Activated T-cell treated with anti-CD3 and anti-CD28 coated beads for 1 hour (primary cell): ENCODE measurements at places on chromosomes 1 and 21.

DNA sequence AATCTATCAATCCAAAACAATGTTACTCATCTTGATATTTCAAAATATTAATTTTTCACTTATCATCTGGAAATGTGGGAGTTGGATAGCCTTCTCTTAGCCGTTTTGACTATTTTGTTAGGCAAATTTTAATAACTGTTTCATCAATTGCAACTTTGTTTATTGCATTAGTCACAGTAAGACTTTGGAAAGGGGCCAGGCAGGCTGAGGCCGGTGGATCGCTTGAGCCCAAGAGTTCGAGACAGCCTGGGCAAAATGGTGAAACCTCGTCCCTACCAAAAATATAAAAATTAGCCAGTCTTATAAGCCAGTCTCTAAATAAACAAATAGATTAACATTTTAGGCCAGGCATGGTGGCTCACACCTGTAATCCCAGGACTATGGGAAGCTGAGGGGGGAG is 113.0 kb upstream of the NR5A2 start:
- no peak for DNase-seq

GRCh38 chr1:37098237-37098636 is 63.9 kb upstream of the GRIK3 start:
- no peak for DNase-seq

DNA sequence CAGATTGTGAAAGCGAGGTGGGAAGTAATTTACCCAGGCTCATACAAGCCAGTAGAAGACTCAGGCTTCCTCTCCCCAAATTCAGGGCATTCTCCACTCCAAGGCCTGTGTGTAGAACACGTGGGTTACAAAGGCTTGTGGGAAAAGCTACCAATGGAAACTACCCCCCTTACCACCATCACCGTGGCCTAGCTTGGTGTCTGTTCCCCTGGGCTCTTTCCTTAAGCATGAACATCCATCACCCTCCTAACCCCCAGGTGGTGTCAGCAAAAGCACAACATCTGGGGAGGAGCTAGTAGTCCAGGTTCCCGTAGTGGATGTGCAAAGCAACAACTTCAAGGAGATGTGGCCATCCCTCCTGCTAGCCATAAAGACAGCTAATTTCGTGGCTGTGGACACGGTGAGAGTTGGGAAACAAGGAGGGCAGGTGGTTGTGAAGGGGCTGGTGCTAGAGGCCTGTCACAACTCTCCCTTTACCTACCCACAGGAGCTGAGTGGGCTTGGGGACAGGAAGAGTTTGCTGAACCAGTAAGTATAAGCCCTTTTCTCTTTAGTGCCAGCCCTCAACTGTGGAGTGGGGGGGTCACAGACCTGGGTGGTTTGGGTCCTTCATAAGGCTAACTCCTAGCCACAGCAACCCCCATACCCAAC is 701 bp upstream of the MUTYH start:
- DNase-seq, result no peak

GRCh38 chr1:92511541-92511940 is 24.8 kb upstream of the GFI1 start:
- DNase-seq, result no peak

- peak; percentile 72 for DNase-seq
These were observed at the start of gene DVL1 for GRCh38 chr1:1349256-1350012. DVL1 (minus strand) TSS chr1:1349418; CDS start chr1:1349065, 353 bp downstream.

DNA sequence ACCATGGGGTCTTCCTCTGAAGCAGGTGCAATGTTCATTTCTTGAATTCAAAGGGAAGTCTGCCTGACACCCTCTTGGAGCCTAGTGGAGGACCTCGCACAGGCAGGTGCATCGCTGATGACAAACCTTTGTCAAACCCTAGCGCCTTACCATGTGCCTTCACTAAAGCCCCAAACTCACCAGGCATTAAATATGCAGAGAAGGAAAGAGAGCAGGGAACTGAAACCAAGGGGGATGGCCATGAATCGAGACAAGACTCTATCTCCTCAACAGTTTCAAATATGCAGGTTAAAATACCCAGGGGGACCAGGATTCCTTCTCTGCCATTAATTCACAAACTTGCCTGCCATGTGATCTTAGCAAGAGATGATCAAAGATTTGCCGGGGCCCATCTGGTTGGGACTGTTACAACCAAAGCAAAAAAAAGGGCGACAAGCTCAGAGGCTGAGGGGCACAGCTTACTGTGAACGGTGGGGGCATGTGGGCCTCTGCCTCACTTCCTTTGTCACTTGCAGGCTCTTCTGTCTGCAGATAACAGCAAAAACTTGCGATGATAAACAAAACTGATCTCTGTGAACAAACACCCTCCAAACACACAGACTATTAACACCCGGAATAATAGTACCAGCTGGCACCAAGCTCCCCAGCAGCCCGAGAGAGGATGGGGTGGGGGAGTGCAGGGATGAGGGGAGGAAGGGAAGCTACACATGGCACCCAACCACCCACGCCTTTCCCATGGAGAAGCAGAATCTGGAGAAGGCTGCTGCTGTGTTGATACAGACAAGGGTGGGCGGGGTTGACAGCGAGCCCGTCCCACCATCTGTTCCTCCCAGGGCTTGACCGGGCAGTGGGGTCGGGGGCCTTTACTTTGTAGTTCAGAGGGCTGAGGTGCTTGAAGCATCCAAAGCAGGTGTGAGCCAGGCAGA is 33.9 kb downstream of the TMEM63A start:
- DNase-seq, result no peak

DNA sequence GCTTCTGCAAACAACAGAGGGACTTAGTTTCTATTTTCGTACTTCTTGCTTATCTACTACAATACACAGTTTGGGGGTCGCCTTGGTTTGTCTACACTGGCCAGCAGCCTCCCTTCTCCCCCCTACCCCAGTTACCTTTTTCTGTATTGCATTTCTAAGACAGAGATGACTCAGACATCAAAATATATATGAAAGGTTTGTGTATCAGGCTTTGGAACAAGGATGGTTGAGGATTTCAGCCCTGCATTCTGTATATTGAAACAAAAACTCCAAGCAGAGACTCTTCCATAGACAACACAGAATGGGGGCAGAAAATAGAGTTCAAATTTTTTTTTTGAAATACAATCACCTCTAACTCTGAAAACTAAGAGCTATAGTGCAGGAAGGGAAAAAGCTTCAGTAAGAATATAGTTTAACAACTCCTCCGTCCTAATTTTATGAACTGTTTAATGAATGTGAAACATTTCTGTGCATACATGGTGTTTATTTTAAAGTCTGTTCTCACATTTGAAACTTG is 1.9 kb downstream of the SAMD13 start:
- no peak for DNase-seq

GRCh38 chr1:168295411-168296114 is 14.9 kb downstream of the TBX19 start:
- no peak for DNase-seq

DNA sequence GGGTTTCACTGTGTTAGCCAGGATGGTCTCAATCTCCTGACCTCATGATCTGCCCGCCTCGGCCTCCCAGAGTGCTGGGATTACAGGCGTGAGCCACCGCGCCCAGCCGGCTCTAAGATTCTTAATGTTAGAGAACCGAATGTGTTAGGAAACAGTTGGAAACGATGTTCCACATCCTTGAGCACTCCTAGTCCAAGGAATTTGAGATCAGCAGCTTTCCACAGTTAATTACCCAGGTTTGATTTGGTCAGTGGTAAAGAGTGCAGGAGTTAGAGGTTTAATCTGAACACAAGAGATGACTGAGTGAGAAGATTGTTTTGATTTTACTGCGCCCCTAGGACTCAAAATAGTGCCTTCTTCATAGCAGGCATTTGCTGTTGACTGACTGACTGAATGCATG is 75.9 kb upstream of the BMP8A start:
- DNase-seq, result no peak

GRCh38 chr1:226702318-226702956 is 36.6 kb downstream of the ITPKB start:
- no peak for DNase-seq

GRCh38 chr1:39272027-39272797 is 67.7 kb downstream of the MACF1 start:
- DNase-seq, result no peak

DNA sequence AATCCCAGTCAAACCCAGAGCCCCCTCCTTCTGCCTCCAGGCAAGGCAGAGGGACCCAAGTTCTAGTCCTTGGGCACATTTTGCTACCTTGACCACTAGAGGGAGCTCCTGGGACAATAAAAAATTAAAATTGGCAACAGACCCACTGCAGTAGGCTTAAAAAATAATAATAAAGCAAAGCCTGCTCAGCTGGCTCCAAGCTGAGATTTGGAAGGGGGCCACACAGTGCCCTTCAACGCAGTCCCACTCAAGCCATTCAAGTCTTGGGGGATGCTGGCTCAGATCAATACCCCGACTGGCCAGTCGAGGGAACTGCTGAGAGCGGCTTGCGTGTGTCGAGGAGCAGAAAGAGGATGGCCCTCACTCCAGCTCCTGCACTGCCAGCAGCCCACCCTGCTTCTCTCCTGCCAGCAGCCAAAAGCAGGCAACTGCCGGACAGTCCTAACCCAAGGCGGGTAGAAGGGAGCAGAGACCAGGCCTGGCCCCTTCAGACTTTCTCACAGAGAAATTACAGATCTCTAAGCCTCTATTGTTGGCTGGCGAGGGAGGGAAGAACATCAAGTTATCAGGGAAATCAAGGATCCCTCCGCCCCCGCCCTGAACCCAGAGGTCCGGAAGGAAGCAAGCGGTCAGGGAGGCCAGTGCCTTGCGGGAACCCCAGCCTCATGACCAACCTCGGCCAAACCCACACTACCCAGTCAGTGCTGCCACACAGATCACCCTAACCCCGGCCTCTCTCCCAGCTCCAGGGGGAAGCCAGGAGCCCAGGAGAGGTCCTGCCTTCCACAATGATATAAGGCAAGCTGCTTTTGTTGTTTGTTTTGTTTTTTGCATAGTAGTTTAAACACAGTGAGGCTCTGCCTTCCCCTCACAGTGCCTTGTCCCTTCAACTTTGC is 4.9 kb upstream of the ALDH4A1 start:
- DNase-seq, result peak; percentile 42

DNA sequence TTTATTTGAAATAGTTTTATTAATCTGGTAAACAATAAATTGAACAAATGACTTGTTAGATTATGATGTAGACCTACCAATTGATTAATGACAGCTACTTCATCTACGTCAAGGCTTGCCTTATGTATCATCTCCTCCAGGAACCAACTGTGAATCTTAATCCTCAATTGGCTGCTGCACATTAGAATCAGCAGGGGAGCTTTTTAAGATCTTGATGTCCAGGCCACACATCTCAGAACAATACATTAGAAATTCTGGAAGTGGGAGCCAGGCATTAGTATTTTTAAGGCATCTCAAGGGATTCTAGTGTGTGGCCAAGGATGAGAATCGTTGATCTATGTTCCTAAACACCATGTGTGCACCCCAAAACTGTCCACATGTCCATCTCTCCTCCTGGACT is 52.0 kb upstream of the LYPLAL1 start:
- no peak for DNase-seq

- no peak for DNase-seq
These were observed 6.1 kb downstream of the ATF3 start for GRCh38 chr1:212614453-212615200.

GRCh38 chr1:63645317-63645716 is 52.1 kb downstream of the PGM1 start:
- DNase-seq, result no peak

DNA sequence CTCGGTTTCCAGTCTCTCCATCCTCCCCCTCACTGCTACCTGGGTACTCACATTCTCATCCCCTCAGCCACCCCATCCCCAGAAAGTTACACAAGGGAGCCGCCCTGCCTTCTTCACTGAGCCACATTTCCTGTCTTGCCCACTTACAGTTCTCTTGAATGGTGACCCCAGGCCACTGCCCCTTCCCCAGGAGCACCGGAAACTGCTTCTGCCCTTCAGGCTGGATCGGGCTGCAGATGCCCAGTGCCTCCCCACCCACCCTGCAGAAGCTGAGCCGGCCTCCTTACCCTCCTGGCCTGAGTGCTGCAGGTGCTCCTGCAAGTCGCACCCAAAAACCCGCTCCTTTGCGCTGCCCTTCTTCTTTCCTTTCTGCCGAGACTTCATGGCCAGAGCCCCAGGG is 450 bp downstream of the ARHGAP30 start:
- no peak for DNase-seq

DNA sequence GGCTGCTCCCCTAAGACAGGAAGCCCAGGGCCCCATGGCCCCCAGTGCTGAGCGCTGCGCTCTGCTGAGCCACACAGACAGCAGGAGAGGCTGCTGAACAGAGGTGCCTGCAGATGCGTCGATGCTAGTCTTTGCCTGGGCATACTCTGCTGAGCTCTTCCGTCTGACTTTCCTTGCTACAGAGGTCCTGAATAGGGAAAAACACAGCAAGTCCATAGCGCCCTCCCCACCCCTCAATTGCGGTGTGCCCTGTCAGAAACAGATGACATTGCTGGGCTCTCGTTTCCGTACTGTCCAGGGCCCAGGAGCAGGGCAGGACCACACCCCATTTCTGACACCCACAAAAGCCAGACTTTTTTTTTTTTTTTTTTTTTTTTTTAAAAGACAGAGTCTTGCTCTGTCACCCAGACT is 252.5 kb downstream of the SDCCAG8 start:
- DNase-seq, result peak; percentile 14

- no peak for DNase-seq
These were observed 2.3 kb downstream of the FUBP1 start for GRCh38 chr1:77976433-77977076.

DNA sequence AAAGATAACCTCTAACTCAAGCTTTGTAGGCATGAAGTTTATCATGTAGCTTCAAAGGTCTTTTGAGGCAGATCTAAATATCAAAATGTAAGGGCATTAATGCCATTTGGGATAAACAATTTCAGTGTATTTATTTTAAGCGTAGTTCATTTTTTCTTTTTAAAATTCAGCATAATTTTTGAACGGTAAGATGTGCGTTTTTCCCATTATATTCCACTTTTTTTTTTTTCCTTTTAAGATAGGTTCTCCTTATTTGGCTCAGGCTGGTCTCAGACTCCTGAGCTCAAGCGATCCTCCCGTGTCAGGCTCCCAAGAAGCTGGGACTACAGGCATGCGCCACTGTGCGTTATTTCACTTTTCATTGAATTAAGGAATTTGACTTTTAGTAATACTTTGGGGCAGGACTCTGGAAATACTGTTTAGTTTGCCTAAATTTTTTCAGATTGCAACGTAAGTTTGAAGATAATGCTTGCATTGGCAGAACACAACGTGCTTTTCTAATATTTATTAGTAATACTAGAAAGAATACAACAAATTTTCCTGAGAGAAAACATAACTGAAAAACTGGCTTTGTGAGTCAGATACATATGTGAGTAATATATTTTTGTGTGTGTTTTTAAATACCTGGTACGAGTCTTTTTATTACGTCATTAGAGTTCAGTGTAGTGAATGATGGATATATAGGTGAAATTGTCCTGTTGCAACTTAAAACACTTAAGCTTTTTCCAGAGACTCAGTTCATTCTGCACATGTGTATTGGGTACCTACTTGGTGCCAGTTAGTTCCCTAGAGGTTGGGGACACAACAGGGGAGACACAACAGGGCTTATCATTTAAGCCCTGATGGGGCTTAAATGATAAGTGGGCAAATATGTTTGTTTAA is 2.2 kb downstream of the RALGPS2 start:
- no peak for DNase-seq

- DNase-seq, result no peak
These were observed 27.6 kb upstream of the HUNK start for GRCh38 chr21:31845151-31845729.

- DNase-seq, result no peak
These were observed 57.4 kb downstream of the LACTBL1 start for GRCh38 chr1:22915231-22915630.

- no peak for DNase-seq
These were observed 307.1 kb downstream of the AMY1C start for GRCh38 chr1:104056786-104057185.

- DNase-seq, result no peak
These were observed 30.6 kb downstream of the VANGL2 start for GRCh38 chr1:160431006-160431405.
